D721Med (cell line): ENCODE measurements at places on chromosomes 6 and 20.

GRCh38 chr6:2687456-2687855 lies 63.3 kb downstream of the MYLK4 start:
- no peak for DNase-seq

DNA sequence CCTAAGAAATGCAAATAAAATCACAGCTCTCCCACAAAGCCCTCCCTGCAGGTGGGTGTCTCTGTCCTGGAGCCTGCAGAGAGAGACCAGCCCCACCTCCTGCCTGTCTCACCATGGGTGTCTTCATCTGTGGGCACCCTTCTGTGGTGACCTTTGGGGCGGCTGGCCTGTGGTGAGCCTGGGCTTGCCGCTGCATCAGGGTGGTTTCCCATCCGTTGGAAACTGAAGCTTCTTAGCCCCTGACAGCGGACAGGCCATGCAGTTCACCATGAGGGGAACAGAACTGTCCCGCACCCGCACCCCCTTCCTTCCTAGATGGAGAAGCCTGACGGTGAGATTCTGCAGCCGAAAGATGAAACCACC lies 42.3 kb upstream of the FRMD1 start:
- no peak for DNase-seq

DNA sequence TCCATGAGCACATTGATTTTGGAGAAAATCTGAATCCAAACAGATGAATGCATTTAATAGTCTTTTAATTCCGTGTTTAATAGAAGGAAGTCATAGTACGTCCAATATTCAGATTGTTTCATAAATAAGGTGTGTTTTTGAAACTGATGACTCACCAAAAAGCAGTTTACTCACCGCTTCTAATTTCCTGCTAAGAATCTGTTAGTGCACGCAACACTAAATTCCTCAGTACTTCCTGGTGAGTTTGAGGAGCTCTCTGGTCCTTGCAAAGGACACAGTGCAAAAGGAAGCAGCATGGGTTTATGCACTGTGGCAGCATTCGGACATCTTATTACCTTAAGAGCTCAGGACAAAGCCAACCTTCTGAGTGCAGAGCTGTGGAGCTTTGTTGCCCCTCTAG lies 2.3 kb upstream of the ADGRF1 start:
- DNase-seq, result no peak

DNA sequence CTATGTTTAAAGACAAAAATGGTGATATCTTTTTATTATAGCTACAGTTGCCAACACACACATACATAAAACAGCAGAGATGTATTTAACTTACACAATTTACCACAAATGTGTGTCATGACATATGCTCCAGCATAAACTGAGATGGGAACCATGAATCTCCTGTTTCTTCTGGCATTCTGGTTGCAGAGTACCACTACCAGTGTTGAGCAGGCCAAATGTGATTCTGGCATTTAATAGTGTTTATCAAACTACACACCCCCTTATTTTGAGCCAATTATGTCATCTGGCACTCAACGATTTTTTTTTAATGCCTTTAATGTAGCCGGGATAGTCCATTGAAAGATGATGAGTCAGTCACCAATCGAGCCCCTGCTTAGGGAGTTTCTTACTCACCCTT lies 59.0 kb upstream of the TPD52L1 start:
- no peak for DNase-seq

- no peak for DNase-seq
These were observed 149.2 kb downstream of the JARID2 start for GRCh38 chr6:15395087-15395486.

GRCh38 chr20:57594092-57594951 lies 25.9 kb downstream of the ZBP1 start:
- DNase-seq, result peak; percentile 77

DNA sequence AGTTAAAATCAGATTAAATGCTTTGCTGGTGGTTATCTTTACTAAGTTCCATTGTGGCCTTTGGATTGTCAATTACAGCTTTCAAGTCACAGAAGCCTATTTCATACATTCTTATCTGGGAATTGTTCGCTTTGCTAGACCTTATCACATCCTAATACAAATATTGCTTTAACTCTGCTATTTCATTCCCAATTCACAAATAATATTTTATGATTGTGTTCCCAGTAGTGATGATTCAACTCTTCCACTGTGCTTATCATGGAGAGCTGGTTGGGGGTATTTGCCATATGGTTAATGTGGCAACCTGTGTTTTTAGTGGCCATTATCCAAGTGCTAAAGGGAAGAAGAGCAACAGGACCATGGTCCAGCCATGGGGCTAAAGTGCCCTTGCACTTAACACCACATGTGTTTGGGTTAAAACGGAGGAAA lies 72.9 kb upstream of the GLP1R start:
- DNase-seq, result no peak

DNA sequence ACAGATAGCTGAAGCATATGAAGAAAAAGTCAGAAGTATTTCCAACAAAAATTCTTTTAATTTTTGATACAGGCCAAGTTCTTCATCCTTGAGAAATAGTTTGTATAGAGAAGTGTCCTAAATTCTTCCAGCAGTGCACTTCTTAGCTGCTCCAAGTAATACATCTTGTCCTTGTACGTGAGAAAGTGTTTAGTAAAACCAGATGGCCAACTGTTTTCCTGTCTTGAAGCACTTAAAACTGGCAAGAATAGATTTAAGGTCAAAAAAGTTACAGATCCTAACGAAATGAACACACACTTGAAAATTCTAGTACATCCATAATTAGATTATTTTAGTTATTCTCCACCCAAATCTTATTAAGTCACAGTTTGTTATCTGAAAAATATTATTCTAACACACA lies 52.2 kb upstream of the HSF2 start:
- no peak for DNase-seq

DNA sequence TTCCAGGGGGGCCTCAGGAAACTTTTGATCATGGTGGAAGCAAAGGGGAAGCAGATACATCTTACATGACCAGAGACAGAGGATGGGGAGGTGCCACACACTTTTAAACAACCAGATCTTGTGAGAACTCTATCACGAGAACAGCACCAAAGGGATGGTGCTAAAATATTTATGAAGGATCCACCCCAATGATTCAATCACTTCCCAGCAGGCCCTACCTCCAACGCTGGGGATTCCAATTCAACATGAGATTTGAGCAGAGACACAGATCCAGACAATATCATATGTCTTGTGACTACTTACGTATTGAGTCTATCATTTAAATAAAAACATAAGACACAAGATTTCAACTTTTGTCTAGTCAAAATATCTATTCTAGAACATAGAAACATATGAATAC lies 351.9 kb downstream of the EPM2A start:
- no peak for DNase-seq

DNA sequence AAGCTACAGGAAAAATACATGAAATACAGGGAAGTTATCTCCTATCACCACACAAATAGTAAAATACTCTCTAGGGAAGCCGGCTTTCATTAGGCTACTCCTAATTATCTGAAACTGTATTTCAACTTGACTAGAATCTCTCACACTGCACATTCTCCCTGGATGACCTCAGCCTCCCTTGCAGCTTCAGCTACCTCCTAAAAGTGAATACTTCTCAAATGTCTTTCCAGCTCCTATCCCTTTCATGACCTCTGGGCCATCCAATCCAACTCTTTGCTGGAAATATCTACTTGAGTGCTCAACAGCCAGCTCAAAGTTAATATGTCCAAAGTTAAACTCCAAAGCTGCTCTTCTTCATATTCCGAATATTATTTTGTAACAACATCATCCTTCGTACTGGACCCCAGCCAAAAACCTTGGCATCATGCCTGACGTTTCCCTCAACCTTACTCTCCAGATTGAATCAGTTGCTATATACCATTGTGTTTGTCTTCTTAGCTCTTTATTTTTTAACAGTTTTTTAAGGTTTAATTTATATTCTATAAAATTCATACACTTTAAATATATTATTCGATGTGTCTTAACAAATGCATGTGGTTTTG lies 29.4 kb upstream of the KIF6 start:
- DNase-seq, result no peak

GRCh38 chr20:59455402-59456341 lies 148.7 kb upstream of the PHACTR3 start:
- peak; percentile 43 for DNase-seq

- DNase-seq, result no peak
These were observed 350.2 kb upstream of the IMPG1 start for GRCh38 chr6:76422511-76423213.

DNA sequence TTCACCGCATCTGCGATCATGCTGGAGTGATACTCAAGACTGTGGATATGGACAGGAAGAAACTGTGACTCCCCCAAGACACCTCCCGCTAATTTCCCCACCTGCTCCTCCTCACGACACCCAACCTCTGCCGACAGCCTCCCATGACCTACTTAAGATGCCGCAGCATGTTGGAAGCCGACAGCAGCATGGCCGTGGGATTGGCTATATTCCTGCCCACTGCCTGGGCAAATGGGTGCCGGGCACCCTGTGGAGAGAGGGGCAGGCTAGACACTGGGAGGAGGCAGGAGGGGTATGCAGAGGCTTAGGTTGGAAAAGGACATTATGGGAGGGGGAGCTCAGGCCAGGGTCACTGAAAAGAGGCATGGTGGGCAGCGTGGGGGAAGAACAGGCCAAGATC lies 4.5 kb downstream of the IDH3B start:
- DNase-seq, result no peak

- DNase-seq, result no peak
These were observed 27.5 kb downstream of the DAAM2 start for GRCh38 chr6:39819676-39820075.

- DNase-seq, result no peak
These were observed 21.4 kb downstream of the TTBK1 start for GRCh38 chr6:43264599-43265145.

- DNase-seq, result no peak
These were observed 61.0 kb upstream of the REV3L start for GRCh38 chr6:111543913-111544435.

DNA sequence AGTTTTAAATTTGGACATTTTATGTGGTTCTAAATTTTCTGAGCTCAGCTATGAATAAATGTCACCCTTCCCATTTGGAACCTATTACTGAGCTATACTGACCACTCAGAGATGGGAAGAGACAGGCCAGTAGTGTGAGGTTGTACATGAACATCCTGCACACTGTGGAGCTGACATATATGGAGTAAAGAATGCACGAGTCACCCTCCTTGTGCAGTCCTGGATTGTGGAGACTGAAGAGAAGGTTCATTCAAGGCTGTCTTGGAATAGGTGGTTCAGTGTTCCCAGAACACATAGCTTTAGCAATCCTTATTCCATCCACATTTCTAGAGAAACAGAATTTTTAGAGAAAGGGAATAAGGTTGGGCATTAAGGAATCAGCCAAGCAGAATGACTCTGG lies 50.3 kb upstream of the OGFRL1 start:
- no peak for DNase-seq

GRCh38 chr6:157095569-157095968 lies 227.8 kb downstream of the TMEM242 start:
- DNase-seq, result no peak

GRCh38 chr6:13012977-13013680 lies 296.6 kb downstream of the PHACTR1 start:
- DNase-seq, result no peak

DNA sequence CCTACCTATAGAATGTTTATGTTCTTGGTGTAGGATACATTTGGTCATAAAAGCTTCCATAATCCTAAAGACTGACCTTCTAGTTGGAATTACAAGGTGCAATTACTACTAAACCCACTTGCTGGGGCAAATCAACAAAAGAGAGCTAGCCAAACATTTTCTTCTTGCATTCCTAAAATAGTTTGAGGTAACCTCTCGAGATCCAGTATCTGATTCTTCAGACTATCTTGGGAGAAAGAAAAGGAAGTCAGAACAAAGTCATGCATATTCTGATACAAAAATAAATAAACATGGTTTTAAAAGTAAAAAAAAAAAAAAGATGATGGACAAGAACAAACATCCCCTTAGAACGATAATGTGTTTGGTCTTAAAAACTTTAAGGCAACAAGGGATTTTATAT lies 294.2 kb upstream of the RSPO3 start:
- DNase-seq, result no peak

DNA sequence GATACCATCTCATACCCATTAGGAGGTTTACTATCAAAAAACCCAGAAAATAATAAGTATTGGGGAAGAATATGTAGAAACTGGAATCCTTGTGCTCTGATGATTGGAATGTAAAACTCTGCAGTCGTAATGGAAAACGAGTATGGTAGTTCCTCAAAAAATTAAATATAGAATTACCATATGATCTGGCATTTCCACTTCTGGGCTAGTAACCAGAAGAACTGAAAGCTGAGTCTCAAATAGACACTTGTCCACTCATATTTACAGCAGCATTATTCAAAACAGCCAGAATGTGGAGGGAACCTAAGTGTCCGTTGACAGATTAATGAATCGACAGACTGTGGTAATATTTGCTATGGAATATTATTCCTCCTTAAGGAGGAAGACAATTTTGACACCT lies 44.3 kb downstream of the FOXC1 start:
- no peak for DNase-seq

GRCh38 chr6:129033581-129033980 lies 150.6 kb downstream of the LAMA2 start:
- no peak for DNase-seq

GRCh38 chr6:38159596-38159995 lies 340.1 kb downstream of the ZFAND3 start:
- DNase-seq, result no peak

GRCh38 chr6:79269877-79270276 lies 35.4 kb upstream of the HMGN3 start:
- no peak for DNase-seq

DNA sequence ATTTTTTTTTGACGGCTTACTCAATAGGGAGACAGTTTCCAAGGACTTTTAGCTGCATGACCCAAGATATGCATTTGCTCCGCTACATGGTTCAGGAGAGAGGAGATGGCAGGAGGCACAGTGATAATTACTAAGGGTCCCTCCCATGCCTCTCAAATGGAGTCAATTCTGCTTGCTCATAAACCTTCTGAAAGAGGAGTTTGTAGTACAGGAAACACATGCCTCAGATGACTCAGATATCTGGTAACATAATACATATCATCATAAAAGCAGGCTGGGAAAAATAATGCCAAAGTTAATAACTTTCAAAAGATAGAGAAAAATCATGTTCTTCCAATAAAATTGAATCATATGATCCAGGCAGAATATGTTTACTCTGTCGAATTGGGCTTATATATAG lies 97.6 kb upstream of the DEFB112 start:
- no peak for DNase-seq

DNA sequence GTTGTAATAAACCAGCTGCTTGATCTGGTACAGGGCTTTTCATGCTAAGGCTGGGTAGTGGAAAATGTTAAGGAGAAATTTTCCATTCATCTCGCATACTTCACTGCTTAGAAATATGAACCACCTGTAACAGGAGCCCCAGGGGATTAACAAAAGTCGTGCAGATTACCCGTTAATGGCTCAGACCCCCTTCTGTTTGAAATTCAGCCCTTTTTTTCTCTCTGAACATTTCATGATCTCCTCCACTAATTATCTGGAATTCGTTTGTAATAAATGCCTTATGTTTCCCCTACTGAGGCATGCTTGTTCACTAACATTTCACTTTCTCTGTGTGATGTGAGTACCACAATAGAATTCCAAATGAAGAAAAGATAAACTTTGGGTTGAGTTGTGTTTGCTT lies 336.4 kb upstream of the HSF2 start:
- no peak for DNase-seq

GRCh38 chr20:41046716-41047115 lies 18.1 kb downstream of the TOP1 start:
- DNase-seq, result no peak

- no peak for DNase-seq
These were observed 106.3 kb downstream of the BCAS1 start for GRCh38 chr20:53964067-53964466.
